Stimulated activated memory B cell treated with anti-CD40 and anti-IgM and Interleukin-4, amounts not matched to agents 10 μg/mL and 1 μg/mL and 100 μg/mL, for 72 hours (primary cell): ENCODE measurements at places on chromosomes 2 and 18.
A peak's percentile ranks its signal among the peaks of the same experiment; 100 is the strongest.

DNA sequence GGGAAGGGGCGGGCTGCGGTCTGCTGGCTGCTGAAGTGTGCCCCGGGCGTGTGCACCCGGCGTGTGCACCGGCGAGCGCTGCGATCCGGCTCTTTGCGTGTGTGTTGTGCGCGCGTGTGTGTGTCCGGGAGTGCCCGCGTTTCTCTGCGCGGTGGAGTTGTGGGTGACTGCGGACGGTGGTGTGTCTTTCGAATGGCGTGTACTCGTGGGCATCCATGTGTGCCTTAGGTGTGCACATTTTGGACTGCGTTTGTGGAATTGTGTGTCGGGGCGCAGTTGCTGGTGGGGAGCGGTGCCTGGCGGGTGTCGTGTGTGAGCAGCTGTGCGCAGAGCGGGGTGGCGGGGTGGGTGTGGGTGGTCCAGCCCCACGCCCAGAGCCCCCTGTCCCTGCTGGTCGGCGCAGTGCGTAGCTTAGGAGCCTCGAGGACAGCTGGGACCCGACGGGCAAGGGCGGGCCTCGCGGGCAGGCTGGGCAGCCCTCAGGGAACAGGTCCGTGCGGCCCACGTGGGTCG lies 533 bp downstream of the HPCAL1 start:
- peak; percentile 46 for ATAC-seq

DNA sequence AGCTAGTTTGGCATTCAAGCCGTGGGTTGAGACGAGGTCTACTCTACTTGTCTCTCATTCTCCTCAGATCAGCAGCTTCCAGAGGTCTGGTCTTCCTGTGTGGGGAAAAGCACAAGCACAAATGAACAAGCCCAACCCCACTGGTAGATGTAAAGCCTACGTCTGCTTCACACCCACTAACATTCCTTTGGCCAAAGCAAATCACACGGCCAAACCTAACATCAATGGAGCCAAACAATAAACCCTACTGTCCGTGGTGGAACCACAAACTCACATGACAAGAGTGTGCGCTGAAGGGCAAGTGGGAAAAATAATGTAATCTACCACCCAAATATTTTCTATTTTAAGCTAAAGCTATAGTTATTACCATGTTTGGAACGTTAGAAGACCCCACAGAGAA lies 179.3 kb upstream of the MGAT5 start:
- ATAC-seq, result no peak

DNA sequence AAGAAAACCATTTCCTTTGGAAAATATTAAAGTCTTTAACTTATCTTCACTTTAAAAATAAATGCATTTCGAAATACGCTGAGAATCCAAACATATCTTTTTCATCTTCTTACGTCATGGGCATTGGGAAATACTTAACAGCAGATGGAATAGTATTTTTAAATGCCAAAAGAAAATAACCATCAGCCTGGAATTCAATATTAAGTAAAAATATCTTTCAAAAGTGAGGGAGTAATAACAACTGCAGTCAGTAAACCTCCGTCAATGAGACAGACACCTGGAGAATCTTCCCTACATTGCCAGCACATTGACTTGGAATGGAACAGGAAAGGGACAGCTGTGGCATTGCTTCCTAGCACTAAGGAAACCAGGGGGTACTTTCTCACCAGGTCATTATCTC lies 290.4 kb upstream of the TNP1 start:
- no peak for ATAC-seq

DNA sequence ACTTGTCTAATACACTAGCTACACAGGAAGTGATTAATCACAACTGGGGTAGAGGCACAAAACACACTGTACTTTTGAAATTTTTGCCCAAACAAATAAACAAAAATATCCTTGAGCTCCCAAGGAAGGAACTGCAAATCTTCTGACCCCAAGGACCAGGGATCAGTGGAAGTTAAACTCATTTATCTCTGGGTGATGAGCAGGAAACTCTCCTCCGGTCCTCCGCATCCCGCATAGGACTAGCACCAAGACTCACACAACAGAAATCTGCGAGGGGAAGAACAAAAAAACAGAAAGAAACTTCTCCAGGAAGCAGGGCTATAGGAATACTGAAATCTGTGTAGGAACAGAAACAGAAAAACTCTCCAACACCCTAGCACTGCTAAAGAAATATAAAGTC lies 650.3 kb downstream of the DCDC2C start:
- ATAC-seq, result no peak

DNA sequence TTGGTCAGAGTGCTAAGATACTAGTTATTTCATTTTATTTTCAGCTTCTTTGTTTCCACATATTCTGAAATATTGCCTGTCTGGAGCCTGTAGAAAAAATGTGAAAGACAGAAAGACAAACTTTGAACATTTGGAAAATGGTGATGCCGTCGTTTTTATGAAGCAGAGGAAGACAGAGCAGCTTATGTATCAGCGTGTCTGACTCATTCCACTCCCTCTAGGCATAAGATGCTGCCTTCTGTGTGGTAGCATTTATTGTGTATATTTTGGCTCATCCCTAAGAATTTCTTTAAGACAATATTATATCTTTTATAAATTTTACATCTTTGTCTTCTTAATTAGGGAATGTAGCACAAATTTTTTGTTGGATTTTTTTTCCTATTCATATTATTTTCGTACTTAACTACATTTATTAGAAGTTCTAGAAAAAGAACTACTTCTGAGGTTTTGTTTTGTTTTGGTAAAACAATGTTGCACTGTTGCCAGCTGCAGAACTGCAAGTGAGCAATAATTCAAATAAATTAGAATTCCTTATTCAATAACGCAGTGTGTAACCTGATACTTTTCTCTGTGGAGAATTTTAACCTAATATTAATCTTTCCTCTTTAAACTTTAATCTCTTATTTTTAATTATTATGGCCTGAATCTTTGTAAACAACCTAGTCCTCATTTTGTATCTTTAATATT lies 300.4 kb downstream of the ZNF407 start:
- no peak for ATAC-seq
